NCI-H524 treated with DMSO at 0.1 percent for 48 hours (cell line): ENCODE measurements at places on chromosomes 6 and 20.

DNA sequence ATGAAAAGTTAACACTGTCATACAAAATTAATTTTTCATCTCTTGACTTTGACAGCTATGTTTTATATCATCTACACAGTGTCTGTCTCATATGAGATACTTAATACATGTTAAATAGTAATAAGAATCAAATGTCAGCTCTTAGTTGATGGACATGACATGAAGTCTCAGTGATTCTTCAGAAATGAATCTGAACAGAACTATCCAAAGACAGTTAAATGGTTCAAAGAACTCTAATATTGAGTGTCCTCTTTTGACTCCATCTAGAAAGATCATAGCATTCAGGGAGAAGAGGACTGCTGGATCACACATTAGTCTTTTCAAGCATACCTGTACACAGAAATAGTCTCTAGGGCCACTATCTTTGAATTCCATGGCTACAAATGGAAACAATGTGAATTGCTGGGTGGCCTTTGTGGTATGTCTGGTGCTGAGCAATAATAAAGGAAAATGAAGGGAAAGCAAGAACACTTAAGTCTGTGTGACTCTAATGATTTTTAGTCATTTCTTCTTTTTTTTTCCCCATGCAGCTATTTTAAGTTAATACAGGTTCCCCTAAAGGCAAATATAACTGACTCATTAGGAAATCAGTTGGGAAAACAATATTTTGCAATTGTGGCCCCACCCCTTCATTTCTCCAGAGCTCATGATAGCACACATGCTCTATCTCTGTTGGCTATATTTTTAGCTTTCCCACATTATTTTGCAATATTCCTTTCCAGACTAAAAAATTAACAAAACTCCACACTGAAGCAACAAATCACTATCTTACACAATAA lies 367.5 kb downstream of the GRIK2 start:
- DNase-seq, result no peak

DNA sequence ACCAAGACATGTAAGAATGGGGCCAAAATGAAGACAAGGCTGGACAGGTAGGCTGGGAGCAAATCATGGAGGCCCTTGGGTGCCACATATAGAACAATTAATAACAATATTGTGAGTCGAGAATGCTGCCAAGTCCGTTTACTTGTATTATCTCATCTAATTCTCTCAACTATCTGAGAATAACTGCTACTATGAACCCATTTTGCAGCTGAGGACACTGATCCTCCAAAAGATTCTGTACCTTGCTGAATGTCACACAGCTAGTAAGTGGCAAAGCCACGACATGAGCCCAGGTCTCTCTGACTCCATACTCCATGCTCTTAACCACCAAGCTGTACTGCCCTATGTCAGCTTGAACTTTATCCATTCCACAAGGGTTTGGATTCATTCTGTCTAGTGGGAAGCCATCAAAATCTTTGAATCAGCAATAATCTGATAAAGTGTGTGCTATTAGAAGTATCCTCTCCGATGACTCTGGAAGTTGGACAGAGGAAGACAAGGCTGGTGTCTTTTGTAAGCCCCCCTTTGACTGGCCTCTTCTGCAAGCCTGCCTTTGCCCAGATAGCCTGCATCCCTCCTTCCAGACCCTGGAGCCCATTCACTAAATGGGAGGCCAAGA lies 43.5 kb upstream of the PDYN start:
- no peak for DNase-seq

DNA sequence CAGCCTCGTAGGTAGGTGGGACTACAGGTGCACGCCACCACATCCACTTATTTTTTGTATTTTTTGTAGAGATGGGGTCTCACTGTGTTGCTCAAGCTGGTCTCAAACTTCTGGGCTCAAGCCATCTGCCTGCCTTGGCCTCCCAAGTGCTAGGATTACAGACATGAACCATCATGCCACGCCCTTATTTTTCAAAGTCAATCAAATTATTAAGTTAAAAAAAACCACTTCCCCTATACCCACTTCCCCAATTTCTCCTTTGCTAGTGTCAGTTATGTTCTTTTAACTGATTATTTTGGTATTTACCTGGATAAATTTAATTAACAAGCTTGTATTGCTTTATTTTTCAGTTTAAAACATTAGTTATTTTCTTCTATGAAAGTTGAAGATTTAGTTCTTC lies 49.6 kb downstream of the RIOK1 start:
- DNase-seq, result no peak

DNA sequence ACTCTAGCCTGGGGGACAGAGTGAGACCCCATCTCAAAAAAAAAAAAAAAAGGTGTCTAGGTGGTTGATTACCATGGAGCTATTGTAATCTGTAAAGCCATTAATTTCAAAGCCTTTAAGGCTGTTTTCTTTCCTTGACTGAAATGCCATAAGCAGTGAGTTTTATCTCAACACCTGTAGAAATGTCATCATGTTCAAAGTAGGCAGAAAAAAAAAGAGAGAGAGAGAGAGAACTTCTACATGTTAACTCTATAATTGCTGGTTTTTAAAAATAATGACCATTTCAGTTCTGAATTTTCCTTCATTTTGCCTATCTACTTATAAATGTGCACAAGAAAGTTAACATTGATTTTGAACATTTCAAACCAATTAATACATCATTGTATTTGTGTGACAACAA lies 29.7 kb upstream of the POLR1H start:
- no peak for DNase-seq

GRCh38 chr20:37571033-37571432 lies 43.4 kb upstream of the BLCAP start:
- no peak for DNase-seq

- DNase-seq, result no peak
These were observed 94.5 kb upstream of the PTPN1 start for GRCh38 chr20:50415516-50416268.

DNA sequence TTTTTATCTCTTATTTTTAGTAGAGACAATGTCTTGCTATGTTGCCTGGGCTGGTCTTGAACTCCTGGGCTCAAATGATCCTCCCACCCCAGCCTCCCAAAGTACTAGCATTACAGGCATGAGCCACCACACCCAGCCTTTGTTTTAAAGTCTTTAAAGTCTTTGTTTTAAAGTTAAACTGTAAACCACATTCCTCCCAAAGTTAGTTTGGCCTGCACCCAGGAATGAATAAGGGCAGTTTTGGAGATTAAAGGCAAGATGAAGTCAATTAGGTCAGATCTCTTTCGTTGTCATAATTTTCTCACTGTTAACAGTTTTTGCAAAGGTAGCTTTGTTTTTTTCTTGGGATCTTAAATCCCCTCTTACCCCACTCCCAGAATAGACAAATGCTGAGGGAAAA lies 63.8 kb downstream of the UBR2 start:
- no peak for DNase-seq

DNA sequence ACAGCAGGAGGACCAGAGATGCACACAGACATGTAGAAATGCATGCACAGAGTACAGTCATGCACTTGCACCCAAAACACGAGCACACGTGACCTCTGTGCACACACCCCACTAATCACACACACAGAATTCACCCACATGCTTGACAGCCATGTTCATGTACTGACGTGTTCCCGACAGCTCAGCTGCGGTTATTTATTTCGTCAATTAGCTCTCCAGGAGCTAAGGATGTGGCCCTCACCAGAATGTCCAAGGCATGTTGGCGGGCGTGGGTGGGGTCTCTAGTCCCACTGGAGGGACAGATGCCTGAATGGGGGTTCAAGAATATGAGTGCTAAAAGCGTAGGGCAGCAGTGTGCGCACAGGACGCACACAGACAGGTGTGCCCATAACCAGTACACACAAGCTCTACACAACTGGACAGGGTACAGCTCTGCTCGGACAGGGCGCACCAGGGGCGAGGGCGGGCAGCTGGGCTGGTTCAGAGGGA lies 571 bp upstream of the PRPF6 start:
- DNase-seq, result no peak

DNA sequence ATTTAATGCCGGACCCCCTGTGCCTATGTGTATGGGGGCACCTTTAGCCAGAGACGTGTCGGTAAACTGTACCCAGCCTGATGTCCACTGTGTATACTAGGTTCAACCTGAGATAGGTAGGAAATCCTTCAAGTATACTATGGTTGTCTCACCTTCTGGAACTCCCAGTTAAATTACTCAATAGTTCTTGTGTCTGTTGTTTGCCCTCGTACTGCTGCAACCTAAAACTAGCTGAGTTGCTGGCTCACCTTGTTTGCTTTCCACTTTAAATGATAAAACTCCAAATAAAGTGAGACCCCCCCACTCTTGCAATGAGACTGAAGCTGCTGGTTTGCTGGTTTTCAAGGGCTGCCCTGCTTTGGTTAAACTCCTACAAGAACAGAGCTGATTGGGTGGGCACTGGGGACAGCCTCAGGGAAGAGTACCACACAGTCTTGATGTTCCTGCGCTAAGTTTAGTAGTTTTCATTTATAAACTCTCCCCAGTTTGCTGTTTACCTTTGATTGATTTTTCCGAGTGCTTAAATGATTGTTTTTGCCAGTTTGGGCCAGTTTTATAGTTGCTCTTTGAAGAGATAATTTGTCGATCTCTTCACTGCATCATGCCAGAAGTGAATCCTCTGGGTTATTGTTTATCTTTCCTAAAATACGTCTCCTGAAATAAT lies 1281.8 kb upstream of the MAP3K7 start:
- no peak for DNase-seq

DNA sequence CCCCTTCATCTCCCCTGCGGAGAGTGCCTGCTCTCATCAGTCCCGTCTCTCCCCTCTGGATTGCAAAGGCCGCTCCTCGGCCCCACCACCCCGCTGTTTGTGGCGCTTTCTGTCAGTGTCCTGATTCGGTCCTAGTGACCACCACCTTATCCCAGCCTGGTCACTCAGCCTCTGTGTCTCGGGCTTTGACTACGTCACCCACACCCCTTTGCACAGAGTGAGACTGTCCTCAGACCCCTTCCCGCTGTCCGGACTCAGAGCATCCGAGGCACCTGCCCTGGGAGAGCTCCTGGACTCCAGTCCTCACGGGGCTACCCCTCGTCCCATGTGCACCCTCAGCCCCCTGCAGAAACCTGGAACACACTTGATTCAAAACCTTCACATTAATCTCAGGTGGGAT lies 380.2 kb downstream of the TAF4 start:
- DNase-seq, result no peak

DNA sequence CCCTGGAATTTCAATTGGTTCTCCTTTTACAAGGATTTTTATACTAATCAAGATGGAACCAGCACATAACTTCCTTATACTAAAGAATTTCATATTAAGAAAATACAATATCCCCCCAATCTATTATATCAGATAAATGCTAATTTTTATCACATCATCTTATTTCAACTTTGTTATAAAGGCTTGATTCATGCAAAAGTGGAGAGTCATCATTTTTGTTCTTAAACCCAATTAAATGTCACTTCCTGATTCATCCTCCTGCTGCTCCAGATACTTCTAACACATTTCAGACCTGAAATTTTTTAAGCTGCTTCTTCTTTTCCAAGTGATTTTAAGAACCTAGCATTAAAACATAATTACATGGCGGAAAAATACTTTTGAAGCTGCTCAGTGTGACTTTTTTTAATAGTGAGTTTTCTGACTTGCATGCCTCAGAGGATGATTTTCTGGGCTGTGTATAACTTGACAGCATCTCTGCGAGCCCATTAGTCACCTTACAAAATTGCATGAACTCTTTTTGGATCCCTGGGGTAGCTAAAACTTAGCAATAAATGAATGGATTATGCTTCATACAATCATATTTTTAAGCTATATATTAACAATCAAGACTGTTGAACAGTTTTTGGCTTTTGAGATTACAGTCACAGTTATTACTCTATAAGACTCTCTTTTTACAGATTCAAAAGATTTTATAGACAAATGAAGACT lies 134.1 kb downstream of the ELOVL4 start:
- DNase-seq, result no peak

- peak; percentile 58 for DNase-seq
These were observed 3.3 kb downstream of the ID1 start for GRCh38 chr20:31608251-31608945.

- DNase-seq, result no peak
These were observed 238.1 kb upstream of the TAB2 start for GRCh38 chr6:149079456-149079855.

GRCh38 chr6:24524805-24525204 lies 30.0 kb downstream of the ALDH5A1 start:
- DNase-seq, result no peak

DNA sequence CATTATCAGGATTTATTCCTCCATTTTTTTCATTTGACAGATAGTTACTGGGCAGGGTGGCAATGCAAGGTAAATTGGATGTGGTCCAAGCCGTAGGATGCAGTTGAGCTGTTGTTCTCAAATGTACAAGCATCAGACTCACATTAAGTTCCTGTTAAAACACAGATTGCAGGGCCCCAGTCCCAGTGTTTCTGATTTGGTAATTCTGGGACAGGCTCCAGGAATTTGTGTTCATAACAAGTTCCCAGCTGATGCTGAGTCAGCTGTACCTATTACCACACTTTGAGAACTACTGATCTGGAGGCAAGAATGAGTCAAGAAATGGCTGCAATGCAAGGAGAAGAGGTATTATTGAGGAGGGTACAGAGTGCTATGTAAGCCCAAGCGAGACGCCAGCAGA lies 11.7 kb downstream of the TMEM244 start:
- DNase-seq, result no peak

DNA sequence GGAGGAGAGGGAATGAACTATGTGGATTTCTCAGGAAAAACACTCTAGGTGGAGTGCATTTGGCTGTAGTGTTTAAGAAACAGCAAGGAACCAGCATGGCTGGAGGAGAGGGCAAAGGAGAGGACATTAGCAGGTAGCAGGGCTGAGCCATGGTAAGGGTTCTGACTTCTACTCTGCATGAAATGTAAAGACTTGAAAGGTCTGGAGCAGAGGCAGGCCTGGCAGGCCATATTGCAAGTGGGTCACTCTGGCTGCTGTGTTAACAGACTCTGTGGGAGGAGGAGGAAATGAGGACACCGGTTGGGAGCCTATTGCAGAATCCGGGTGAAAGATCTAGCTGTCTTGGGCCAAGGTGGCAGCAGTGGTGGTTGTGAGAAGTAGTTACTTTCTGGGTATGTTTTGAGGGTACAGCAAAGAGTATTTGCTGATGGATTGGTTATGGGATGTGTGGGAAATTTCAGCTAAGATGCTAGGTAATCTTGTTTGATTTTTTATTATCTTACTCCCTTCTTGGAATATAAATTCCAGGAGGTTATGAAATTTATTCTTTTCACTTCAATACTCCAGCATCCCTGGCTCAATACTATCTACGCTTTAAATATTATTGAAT lies 115.9 kb upstream of the BCLAF1 start:
- no peak for DNase-seq

- DNase-seq, result no peak
These were observed 148.5 kb downstream of the RNGTT start for GRCh38 chr6:88814909-88815308.

GRCh38 chr6:146767632-146768031 lies 168.9 kb downstream of the ADGB start:
- DNase-seq, result no peak

DNA sequence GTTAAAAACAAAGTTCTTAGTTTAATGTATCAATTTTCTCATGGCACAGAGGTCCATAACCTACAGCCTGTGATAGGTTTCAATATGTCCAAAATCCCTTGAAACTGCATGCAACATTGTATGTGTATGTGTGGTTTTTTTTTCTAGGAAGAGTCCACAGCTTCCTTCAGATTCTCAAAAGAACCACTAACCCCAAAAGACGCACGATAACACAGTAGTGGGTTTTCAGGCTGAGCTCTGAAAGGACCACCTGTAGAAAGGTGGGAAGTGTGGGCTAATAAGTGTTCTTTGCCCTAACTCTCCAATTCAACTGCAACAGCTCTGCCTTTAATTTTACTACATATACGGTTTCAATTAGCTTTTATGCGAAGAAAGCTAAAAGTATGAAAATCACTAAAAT lies 11.5 kb upstream of the KATNA1 start:
- DNase-seq, result no peak

GRCh38 chr6:2579804-2580570 lies 170.7 kb downstream of the MYLK4 start:
- DNase-seq, result no peak

GRCh38 chr6:14309951-14310445 lies 192.4 kb downstream of the CD83 start:
- no peak for DNase-seq
